ENCODE measurements at places on chromosomes 4 and X. TPM values are rescaled to one million over a fixed set of nuclear protein-coding genes. Genes with fewer than 3 reads are reported as not detected.

NAA11 gene
- total RNA-seq = not detected

RAPGEF2 gene
- total RNA-seq = 68.0 TPM

DRP2 gene
- 2.6 TPM for total RNA-seq

ODAPH gene
- total RNA-seq = 0.18 TPM

RCHY1 gene
- total RNA-seq = 38.0 TPM

PAGE5 gene
- not detected for total RNA-seq

KIAA1210 gene
- not detected for total RNA-seq
